ENCODE measurements at places on chromosomes 13 and 19.

GRCh38 chr19:45607071-45608029, 5.3 kb upstream of the GPR4 start:
- no peak for DNase-seq

DNA sequence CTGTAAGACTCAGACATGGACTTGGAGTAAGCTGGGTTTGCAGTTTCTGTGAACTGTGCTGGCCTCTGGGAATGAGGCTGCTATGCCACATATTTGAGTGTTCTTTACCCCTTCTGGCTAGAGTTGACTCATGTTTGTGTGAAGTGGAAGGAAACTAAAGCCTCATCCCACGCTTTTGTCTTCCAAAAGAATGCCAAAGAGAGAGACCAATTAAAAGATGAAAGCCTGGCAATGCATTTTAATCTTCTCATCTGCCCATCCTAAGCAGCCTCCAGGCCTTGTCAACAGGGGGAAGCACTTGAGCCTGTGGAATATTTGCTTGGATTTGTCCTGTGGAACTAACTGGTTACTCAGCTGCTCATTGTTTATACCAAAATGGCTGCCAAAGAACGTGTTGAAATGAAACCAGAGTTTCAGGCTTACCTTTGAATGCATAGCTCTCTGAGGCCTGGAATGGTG, 49.1 kb downstream of the LMO7 start:
- no peak for DNase-seq

- DNase-seq = no peak
Measured at GRCh38 chr19:38355728-38356725, 18.3 kb upstream of the PSMD8 start.

- no peak for DNase-seq
Measured at GRCh38 chr19:28601723-28602440, 611.1 kb downstream of the UQCRFS1 start.

DNA sequence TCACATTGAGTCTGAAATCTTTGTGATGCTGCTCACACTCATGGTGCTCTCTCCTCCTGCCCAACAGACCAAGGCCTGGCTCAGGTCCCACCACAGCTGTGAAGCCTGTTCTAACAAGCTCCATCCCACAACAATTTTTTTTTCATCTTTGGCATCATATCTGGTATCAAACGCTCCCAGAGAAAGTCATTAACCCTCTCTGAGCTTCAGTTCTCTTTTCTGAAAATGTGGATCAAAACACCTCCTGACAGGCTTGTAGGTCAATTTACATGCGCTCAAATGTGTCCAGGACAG, 224.4 kb downstream of the LACC1 start:
- no peak for DNase-seq

DNA sequence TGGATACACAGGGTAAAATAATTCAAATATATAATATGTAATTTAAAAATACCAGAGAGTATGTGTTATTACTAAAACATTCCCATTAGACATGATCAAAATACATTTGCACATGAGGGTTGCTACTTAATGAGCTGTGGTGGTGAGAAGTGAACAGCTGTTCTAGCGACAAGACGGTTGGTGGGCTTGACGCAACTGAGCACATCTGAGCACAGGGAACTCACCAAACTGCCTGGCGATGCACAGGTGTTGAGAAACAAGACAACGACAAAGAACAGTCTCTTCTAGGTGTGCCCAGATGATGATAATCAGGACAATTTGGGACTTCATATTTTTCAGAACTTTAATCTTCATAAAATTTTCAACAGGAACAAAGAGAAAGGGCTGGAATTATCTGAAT, 555.1 kb upstream of the SGCG start:
- DNase-seq = no peak

- no peak for DNase-seq
Measured at GRCh38 chr19:51333836-51334460, 8.0 kb downstream of the VSIG10L start.

DNA sequence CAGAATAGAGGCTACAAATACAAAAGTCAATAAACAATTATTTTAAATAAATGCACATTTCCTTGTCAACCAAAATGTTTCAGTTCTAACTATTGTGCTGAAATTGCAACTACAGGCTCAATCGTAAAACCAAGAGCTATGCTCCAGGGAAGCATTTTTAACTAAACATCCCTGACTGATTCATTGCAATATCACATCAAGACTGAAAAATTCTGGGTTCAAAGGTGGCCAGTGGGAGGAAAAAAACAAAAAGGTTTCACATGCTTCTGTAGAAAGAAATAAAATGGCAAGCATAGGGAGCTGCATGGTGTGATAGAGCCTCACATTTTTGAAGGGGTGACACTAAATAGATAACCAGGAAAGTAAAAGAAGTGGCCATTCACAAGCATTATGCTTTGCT, 862.8 kb downstream of the PCDH9 start:
- no peak for DNase-seq

DNA sequence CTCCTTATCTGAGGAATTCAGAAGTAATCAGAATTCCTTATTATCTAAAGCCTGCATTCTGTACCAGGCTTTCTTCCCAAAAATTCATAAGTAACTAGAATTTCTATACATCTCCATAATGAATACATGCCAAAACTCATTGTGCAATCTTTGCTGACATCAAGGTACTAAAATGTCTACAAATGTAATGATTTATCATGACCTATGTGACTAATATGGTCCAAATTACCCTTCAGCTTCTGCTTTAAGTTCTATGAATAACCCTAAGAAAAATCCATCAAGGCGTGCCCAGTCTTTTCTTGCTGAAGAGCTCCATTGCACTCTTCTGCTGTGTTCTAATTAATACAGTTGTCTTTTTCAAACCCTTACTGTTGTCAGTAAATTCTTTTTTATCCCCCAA, 58.5 kb upstream of the SLITRK1 start:
- no peak for DNase-seq

DNA sequence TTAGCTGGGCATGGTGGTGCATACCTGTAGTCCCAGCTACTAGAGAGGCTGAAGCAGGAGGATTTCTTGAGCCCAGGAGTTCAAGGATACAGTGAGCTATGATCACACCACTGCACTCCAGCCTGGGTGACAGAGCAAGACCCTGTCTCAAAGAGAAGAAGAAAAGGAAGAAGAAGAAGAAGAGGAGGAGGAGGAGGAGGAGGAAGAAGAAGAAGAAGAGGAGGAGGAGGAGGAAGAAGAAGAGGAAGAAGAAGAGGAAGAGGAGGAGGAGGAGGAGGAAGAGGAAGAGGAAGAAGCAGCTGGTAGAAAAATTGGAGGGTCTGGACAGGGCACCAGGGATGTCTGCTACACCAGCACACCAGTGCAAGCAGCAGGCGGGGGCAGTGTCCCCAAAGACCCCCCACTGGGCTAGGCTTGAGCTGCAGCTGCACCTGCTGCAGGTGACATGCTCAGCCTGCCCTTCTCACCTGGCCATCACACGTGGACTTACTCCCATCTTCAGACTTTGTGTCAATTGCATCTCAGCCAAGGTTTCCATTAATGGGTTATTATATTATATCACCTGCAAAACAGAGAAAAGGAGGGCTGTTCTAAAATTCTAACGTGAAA, 180.9 kb upstream of the ZNF507 start:
- DNase-seq = no peak

DNA sequence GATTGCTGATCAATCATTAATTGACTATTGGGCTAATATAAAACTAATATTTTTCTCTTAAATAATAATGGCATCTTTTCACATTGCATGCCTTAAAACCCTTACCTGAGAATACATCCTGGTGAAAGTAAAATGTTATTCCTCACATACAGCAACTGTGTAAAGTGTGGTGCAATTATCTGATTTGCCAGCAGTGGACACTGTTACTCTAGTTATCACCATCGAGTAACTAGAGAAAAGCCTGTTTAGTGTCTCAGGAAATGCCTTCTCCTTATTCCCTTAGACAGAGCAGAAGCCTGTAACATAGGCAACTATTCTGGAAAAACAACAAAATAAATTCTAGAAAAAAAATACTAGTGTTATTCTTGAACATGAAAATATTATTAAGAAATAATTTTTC, 459.8 kb downstream of the FGF14 start:
- DNase-seq = no peak

DNA sequence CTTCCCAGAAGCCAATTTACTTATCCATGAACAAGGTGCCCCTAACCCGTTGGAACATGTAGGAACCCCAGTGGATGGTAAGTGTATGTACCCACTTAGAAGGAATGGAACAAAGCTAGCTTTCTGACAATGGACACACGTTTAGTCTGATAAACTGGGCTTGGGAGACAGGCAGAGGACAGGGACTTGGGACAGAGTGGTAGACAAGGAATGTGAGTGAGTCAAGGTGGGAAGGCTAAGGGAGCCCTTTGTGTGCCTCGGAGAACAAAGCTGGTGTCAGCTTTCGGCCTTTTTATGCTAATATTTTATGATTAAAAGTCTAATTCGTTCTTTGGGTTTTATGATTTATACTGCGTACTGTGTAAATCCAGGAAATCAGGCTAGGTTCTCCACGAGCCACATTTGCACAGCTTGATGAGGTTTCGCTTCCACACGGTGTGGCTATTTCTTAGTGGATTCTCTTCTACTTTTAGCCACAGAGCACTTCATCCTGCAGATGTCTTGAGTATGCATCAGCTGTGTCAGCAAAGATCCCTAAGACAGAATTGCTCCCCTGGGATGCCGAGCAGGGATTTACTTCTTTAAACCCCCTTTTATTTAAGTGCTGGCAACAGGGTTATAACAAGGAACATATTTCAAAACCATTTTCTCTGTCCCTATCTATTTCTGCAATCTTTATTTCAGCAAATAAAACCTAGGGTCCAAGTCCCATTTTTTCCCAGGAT, 258.5 kb downstream of the DLEU7 start:
- DNase-seq = no peak

DNA sequence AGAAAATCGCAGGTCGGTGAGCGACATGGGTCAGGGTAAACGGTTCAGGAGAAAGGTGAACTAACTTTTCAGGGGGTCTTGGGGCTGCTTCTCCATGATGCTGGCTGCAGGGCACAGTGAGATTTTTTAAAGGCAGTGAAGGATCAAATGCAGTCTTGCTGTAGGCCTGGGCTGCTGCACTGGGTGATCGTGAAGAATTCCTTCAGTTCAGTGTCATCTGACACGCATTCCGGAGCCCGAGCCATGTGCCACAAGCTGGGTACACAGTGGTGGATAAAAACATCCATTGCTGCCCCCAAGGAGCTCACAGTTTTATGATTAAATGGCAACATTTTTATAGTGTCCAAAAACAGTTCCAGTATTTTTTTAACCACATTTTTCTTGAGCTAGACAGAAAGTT, 56.3 kb upstream of the GPR12 start:
- no peak for DNase-seq

DNA sequence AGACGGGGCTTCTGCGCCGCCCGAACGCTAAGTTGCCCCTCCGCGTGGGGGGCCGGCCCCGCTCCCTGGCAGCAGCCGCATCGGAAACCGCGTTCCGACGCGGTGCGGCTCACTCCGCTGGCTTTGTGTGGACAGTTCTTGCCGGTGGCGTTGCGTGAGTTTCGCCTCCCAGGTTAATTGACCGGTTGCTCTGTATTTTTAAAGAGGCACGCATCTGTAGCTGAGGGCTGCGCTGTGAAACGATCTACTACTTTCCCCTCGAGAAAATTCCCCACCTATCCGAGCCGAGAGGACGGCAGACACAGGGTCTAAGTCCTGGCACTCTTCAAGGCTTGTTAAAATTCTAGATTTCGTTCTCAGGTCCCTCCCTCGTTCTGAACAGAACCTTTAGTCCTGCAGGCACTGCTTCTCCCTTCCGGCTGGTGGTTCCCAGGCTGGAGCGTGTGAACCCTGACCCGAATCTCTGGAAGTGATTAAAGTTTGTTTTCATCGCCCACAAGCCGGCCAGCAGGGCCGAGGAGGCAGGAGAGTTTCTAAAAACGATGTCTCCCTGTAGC, 933 bp downstream of the ARHGEF7 start:
- no peak for DNase-seq

DNA sequence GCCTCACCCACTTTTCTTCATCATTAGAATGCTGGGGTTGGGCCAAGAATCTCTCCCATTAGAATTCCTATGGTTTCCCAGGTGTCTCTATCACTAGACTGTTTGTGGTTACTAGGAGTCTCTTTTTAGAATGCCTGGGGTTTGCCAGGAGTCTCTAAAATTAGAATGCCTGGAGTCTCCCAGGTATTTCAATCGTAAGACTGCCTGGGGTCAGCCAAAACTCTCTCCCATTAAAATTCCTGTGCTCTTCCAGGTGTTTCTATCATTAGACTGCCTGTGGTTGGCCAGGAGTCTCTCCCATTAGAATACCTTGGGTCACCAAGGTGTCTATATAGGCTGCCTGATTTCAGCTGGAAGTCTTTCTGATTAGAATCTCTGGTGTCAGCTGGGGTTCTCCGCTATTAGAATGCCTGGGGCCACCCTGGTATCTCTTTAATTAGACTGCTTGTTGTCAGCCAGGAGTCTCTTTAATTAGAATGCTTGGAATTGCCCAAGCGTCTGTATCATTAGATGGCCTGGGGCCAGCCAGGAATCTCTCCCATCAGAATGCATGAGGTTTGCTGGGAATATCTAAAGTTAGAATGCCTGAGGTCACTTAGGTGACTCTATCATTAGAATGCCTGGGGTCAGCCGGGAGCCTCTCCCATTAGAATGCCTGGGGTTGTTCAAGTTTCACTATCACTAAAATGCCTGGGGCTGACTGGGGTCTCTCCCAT, 1479.2 kb downstream of the UQCRFS1 start:
- no peak for DNase-seq

DNA sequence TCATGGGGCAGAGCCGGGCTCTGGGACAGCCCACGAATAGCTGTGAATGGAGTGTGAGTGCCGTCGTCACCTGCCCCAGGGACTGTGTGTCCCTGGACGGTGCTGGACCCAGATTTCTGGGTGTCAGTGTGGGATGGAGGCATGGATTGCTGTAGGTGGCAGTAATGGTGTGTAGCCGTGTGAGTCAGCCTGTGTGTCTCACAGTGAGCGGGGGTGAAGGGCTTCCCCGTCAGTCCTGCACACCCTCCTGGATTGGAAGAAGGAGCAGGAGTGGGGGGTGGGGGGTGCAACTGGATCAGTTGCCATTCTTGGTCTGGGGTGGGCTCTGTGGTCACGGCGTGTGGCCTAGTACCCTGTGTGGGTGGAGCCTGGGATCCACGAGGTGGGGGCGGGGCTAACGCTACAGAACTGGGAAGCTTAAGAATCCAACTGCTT, 6.5 kb upstream of the LTBP4 start:
- no peak for DNase-seq

DNA sequence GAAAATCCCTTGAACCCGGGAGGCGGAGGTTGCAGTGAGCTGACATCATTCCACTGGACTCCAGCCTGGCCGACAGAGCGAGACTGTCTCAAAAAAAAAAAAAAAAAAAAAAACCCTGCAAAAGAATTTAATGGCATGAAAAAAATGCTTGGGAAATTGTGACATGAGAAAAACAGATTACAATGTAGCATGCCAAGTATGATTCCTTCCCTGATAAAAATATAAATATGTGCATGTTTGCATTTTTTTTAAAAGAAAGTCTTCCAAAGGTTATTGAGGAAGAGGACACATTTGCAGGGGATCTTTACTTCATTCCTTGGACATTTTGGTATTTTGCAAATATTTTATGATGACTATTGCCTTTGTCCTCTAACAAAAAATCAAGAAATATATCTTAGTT, 14.5 kb upstream of the ZBTB32 start:
- no peak for DNase-seq

DNA sequence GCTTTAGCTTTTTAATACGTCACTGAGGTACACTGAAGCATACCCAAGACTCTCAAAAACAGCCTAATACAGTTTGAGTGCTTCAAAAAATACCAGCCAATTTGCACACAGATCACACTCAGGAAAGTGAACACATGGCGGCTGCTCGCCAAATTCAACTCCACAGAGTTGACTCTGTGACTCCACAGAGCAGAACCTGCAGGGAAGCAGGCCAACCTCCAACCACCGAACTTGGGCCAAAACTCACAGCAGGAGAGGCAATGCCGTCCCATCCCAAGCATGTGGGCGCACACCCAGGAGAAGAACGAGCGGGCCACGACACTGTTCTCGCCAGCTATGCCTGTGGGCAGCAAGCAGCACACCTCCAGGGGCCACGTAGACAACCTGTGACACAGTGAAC, 21.1 kb downstream of the ELL start:
- no peak for DNase-seq
